ENCODE measurements at places on chromosomes 6 and 20.

DNA sequence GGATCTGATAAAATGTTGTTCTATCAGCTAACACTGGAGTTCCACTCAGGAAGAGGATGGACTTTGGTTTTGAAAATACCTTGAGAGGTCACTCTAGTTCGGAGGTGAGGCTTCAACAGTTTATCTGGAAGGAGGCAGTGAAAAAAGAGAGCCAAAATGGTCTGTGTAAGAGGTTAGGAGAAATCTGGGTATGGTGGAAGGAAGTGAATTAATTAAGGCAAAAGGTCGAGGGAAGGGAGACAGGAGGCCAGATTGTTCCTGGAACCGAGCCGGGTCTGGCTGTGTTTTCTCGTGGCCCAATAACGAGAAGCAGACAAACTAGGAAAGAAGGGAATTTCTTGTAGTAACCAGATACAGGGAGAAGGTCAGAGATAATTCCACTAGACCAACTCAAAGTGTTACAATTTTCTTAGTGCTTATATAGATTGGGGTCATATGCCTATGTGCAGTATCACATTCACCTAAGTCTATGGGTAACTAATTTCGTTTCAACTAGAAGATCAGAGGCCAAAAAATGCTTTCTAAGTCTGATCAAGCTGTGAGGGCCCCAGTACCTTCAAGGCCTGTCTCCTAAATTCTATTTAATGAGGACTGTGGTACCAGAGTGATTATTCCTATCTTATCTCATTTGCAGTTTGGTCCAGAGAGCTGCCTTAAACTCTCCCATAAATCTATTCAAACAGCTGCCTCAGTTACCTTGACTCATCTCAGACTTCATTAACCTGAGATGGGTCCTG lies 96.0 kb upstream of the SNX9 start:
- DNase-seq = no peak

DNA sequence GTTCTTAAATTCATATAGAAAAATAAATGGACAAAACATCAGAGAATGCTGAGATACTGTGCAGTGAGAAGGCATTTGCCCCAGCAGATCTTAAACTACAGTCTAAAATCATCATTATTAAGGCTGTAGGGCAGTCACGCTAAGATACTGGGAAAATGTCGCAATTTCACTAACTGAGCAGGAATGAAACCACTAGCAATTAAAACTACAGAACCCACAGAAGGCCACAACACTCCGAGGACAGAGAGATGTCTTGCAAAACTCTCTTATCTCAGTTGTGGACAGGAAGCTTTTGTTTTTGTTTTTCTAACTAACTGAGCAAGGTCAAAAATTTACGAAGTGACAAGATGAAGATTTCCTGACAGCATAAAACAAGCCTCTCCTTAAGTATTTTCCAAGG lies 18.2 kb downstream of the GNAS-AS1 start:
- no peak for DNase-seq

GRCh38 chr6:38259736-38260135 lies 380.0 kb downstream of the BTBD9 start:
- no peak for DNase-seq

DNA sequence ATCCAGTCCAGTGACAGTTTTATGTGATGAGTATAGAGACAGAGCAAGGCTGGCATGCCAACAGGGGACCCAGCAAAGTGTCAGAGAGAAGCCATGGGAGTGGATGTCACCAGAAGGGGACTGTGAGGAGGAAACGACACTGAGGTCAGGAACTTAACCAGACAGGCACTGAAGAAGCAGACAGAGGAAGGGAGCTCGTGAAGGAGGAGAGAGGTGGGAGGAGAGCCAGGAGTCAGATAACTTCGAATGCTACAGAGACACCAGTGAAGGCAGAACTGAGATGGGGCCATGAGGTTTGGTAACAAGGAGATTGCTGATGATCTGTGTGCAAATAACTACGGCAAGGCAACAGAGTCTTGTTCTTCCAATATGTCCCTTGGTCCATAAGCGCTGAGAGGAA lies 211.1 kb upstream of the FOXA2 start:
- DNase-seq = no peak

GRCh38 chr6:35294308-35294945 lies 3.2 kb upstream of the DEF6 start:
- peak; percentile 46 for DNase-seq

DNA sequence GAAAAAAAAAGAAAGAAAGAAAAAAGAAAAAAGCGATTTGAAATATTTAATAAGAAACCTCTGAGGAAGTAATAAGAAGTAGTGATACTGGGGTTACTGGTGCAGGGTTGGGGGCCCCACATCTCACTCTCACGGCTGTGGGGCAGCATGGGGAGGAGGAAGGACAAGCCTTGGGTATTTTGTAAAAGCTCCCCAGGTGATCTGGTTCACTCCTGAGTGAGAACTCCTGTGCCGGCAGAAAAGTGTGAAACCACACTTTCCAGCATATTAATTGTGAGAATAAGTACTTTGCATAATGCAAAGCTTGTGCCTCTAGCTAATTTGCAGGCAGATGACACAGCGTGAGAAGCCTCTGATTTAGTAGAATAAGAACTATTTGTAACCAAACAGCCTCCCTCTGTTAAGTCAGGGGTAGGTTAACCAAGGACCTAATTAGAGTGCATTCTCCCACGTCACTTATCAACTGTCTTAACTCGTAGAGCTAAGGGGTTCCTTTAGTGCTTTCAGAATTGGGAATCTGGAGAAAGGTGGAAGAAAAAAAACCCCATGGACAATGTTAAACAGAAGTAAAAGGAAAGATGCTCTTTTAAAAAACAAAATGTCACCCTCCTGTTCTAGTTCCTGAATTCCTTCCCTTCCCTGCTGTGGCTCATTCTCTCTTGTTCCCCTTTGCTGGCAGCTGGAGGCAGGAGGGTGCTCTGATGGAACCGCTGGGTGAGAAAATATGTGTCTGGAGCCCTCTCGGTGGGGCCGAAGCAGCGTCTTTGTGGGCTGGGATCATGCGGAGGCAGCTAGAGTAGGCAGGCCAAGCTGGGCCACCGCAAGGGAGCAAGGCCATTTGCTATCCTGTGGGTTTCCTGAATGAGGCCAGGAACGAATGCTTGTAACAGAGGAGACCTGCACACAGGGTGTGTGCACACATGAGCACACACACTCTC lies 108.7 kb downstream of the FYN start:
- peak; percentile 43 for DNase-seq

GRCh38 chr6:84568971-84569370 lies 195.4 kb downstream of the TBX18 start:
- DNase-seq = no peak

DNA sequence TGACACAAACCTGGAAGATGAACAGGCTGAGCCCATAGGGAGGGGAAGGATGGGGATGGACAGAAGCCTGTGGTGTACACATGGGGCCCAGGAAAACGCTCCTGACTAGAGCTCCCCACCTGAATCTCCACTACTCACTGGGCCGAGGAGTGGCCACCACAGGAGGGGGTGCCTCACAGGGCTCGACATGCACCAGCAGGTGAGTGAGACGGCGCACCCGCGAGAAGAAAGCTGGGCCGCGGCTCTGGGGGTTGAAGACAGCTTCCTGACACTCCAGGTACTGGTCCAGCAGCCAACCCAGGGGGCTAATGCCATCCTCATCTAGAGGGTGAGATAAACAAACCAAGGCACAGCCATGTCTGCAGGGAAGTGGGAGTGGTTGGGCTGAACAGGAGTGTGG lies 10.3 kb downstream of the CUL7 start:
- DNase-seq = no peak

DNA sequence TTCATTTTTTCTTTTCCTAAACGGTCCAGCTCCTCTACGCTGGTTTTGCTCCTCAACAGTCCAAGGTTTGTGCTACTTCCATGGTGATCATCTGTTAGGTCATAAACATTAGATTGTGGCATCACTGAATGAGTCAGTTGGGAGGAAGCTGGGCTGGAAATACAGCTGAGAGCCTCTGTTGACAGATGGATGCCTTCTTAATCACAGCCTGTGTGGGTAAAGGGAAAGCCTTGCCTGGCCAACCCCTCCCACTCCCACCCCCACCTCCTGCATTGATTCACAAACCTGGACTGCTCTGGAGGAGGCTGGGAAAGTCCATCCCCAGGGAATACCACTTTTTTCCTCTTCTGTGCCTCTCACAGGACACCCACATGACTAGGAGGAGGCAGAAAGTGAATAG lies 180.6 kb upstream of the CCN2 start:
- peak; percentile 19 for DNase-seq

DNA sequence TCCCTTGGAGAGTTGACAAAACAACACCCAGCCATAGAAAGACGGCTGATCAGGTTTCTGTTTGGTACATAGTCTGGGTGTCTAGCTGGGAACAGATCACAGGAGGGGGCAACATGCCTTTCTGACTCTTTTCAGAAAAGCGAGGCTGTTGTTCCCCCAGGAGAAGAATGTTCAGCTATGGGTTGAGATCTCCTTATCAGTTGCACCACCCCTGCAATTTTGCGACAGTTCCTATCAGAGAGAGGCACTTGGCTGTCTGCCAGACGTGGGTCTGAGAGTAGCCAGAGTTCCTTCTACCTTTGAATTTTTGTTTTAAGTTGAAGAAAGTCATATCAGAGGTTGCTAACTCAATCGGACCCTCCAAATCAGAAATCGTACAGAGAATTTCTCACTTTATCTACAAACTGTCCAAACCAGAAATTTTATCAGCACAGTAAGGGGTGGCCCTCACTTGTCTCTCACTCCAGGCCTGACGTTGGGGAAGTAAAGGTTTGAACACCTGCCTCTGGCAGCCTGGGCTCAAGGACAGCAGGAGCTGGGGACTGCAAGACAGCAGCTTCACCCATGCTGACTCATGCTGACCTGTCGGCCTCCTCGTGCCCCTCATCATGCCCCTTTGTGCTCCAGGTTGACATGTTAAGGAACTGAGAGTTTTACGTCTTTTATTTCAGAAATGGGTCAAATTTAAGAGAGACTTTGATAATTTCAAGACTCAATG lies 42.3 kb downstream of the TMC2 start:
- DNase-seq = no peak

- DNase-seq = no peak
Measured at GRCh38 chr20:796921-797320, 28.6 kb upstream of the SLC52A3 start.

GRCh38 chr6:51467231-51467952 lies 620.0 kb downstream of the PKHD1 start:
- DNase-seq = no peak

- no peak for DNase-seq
Measured at GRCh38 chr6:139699335-139699734, 324.9 kb upstream of the CITED2 start.

- DNase-seq = no peak
Measured at GRCh38 chr6:126937426-126937825, 181.0 kb upstream of the RSPO3 start.

DNA sequence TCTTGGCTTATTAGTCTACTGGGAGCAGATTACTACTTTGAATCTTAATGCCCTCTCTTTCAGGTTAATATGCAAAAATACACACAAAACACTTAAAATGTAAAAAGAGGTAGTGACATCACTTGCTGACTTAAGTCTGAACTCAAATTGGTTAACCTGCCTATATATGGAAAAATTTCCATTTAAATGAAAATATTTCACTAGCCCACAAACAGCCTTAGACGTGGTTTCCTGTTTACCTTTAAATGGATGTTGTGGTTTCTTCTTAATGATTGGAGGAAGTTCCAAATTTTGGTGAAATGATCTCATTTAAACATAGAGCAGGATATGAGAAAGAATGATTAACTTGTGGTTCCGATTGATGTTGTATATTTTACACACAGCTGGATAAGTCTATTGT lies 553.7 kb downstream of the CD109 start:
- no peak for DNase-seq

DNA sequence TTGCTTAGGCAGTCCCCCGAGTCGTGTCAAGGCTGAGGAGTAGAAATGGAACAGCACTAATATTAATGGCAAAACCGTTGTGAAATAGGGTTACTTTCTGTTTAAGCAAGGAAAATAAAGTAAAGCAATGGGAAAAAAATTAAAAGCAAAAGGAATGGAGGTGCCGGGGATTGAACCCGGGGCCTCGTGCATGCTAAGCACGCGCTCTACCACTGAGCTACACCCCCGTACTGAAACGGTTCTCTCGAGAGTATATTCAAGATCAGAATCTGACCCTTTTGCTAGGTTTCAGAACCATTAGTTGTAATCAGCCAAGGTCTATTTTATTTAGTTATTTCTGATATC lies 85.5 kb downstream of the TRIM27 start:
- peak; percentile 67 for DNase-seq

GRCh38 chr6:146312608-146313007 lies 231.0 kb upstream of the RAB32 start:
- no peak for DNase-seq

DNA sequence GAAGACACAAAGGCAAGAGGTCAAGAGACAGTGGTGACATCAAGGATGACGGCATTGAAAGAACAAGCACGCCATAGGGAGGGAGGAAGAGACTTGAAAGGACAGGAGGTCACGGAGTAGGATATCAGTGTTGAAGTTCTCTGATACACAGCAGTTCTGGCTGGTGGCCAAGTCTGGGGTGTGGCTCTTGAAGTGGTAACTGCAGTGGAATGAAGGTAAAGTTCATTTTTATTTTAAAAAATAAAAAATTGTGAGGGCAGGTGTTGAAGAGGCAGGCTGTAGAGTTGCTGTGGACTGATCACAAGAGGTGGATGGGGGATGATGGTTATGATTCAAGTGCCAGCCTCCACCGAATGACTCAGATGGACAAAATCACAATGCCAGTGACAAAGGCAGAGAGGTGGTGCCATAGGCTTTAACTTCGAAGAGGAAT lies 53.2 kb upstream of the BMP2 start:
- no peak for DNase-seq

DNA sequence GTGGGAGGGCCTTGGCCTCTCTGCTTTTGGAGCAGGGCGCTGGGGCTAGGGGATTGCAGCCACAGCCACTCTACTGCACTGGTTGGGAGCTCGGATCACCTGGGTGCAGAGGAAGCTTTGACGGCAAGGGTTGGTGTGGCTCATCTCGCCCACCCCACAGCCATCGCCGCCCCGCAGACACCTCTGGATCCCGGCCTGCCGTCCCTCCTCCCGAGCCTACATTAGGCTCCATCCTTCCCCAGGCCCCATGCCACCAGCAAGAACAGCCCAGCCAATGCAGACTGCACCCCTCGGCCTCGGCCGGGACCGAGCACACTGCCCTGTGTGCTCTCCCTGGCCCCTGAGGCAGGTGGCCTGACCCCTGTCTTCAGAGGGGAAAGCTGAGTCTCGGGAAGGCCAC lies 6.3 kb upstream of the NKAIN4 start:
- no peak for DNase-seq

GRCh38 chr6:148985499-148985898 lies 238.7 kb downstream of the UST start:
- DNase-seq = no peak

- no peak for DNase-seq
Measured at GRCh38 chr6:158868890-158869825, 50.0 kb upstream of the EZR start.

GRCh38 chr20:43894491-43894890 lies 20.2 kb upstream of the TOX2 start:
- no peak for DNase-seq

DNA sequence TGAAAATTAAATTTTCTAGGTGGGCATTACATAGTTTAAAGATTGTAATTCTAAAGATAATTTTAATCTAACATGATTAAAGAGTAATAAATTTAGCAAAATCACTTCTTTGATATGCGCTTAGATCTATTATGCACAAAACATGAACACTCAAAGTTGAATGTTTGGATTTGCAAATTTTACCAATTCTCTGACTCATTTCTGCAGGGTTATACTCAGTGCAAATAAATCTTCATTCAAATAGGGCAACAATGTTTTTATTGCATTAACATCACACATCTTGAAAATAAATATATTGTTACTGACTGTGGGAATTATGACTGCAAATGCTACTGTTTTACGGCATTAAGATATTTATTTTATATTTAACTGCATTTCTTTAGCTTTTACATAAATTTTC lies 110.7 kb downstream of the OGFRL1 start:
- no peak for DNase-seq

GRCh38 chr6:79584332-79584731 lies 46.8 kb upstream of the SH3BGRL2 start:
- no peak for DNase-seq
